ENCODE measurements at places on chromosomes 4 and X. TPM values are rescaled to one million over a fixed set of nuclear protein-coding genes. Genes with fewer than 3 reads are reported as not detected.
A peak's percentile ranks its signal among the peaks of the same experiment; 100 is the strongest.

CDKL2 gene
- 0.38 TPM for total RNA-seq

GRCh38 chrX:10007621-10008020 lies 40.5 kb downstream of the CLDN34 start:
- no peak overlapping the region for H3K4me3 ChIP-seq
- peaks cover 50% of the 10 kb centered on the region for H3K4me1 ChIP-seq
- no peaks in the 10 kb centered on the region for H3K27me3 ChIP-seq
- H3K36me3 ChIP-seq = no peaks in the 10 kb centered on the region

- no peaks in the 10 kb centered on the region for H3K27me3 ChIP-seq
- no peak for DNase-seq
- no peaks in the 10 kb centered on the region for H3K36me3 ChIP-seq
- H3K4me1 ChIP-seq = no peaks in the 10 kb centered on the region
- H3K4me3 ChIP-seq = no peak overlapping the region
- H3K27ac ChIP-seq = no peak overlapping the region
Measured at GRCh38 chrX:125093852-125094251, 225.8 kb upstream of the TEX13C start.

DNA sequence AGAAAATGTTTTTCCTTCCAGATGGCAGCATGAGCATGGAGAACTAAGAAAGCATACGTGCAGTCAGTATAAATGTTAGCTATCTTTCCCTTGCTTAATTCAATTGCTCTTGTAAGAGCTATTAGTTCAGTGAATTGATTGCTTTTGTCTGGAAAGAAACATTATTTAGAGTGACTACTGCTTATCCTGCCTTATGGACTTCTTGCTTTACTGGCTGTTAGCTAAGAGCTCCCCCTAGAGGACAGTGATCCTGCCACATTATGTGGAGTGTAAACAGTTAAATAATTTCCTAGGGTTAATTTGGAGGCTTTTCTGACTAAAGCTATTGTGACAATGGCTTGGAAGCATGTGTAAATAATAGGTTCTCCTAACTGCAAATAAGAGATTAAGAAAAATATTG lies 1402.4 kb downstream of the FAM133A start:
- H3K27ac ChIP-seq = no peak overlapping the region
- no peak overlapping the region for H3K4me3 ChIP-seq
- H3K36me3 ChIP-seq = no peaks in the 10 kb centered on the region

DNA sequence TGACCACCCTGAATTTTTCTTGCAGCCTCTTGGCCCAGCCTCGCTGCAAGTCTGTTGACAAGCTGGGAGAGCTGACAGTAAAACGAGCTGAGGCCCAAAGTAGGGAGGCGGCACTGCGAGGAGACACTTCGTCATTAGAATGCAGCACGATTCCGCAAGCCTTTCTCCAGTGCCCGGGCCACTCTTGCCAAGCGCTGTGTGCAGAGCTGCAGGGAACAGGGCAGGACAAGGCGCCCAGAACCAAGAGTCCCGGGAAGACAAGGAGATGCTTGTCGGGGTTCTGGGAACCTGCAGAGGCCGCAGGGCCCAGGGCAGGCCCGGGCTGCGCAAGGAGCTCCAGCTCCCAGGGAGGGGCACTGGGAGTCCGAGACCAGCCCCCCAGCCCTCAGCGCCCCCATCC lies 187.1 kb downstream of the BCOR start:
- no peaks in the 10 kb centered on the region for H3K36me3 ChIP-seq
- no peak overlapping the region for H3K4me3 ChIP-seq
- H3K27me3 ChIP-seq = no peaks in the 10 kb centered on the region
- no peak for DNase-seq

CCDC110 gene
- 2.1 TPM for total RNA-seq

DCAF8L2 gene
- total RNA-seq = 5.6 TPM

GK2 gene
- total RNA-seq = not detected

ZNF157 gene
- total RNA-seq = not detected

DRP2 gene
- 0.80 TPM for total RNA-seq

DNA sequence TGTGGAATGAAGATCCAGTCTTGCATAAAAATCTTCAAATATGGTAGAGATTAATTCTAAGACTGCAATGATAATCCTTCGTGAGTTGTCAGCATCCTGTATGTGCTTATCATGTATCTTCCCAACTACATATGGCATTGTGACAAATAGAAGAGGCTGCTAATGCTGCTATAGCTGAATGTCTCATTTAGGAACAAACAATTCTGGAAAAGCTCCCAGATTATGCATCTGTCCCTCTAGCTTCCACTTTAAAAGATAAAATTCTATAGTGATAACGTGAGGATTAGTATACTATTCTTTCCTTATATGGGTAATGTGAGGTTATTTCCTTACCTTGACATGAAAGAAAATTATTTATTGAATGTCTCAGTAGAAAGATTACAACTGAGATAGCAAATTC lies 930.9 kb downstream of the DMD start:
- H3K27ac ChIP-seq = no peak overlapping the region
- no peaks in the 10 kb centered on the region for H3K4me1 ChIP-seq
- DNase-seq = no peak
- H3K4me3 ChIP-seq = no peak overlapping the region
- no peaks in the 10 kb centered on the region for H3K36me3 ChIP-seq
- H3K27me3 ChIP-seq = no peaks in the 10 kb centered on the region

GRCh38 chrX:15319075-15319474 lies 3.6 kb upstream of the ASB11 start:
- H3K4me3 ChIP-seq = no peak overlapping the region
- DNase-seq = no peak
- no peaks in the 10 kb centered on the region for H3K4me1 ChIP-seq

- no peaks in the 10 kb centered on the region for H3K36me3 ChIP-seq
- peak; percentile 92 for DNase-seq
- peak overlapping the region; percentile 70 for H3K27ac ChIP-seq
- peaks cover 24% of the 10 kb centered on the region for H3K4me1 ChIP-seq
- H3K27me3 ChIP-seq = no peaks in the 10 kb centered on the region
- H3K4me3 ChIP-seq = no peak overlapping the region
Measured at GRCh38 chr4:25172961-25173915, 13.0 kb upstream of the SEPSECS start.

DNA sequence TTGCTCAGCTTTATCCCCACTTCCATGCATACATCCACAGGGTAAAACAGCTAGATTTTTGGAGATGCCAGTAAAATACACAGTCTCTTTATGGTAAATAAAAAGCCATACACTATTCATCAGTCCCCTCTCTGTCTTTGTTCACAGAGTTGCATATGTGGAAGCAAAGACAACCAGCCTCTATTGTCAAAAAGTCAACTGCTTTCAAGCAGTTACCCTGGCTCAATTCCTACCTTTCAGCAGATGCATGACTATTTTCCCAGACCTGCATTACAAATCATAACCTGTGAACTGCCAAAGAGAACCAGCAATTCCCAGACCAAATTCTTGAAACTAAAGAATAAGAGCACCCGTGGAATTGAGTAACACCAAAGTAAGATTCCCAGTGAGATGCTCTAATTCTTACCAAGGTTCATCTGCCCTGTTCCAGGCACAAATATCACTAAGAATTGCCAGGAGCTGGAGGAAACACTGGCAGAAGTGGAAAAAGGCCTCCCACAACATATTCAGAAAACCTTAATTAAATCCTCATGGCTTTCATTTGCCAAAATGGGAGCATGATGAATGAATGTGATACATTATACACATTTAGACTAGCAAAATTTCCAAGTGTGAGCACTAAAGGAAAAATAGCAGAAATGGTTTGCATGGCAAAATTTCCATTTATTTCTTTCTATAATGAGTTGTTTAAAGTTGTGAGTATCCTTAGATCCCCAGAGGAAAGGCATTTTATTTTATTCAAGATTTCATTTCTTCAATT lies 391.2 kb upstream of the ADGRL3 start:
- H3K4me3 ChIP-seq = no peak overlapping the region
- H3K4me1 ChIP-seq = no peaks in the 10 kb centered on the region
- no peak for DNase-seq
- no peaks in the 10 kb centered on the region for H3K27me3 ChIP-seq
- no peak overlapping the region for H3K27ac ChIP-seq
- no peaks in the 10 kb centered on the region for H3K36me3 ChIP-seq

CXCL8 gene
- total RNA-seq = 0.35 TPM

VCX2 gene
- total RNA-seq = not detected

- H3K4me3 ChIP-seq = no peak overlapping the region
- H3K27ac ChIP-seq = no peak overlapping the region
- no peaks in the 10 kb centered on the region for H3K27me3 ChIP-seq
- H3K36me3 ChIP-seq = no peaks in the 10 kb centered on the region
- H3K4me1 ChIP-seq = no peaks in the 10 kb centered on the region
Measured at GRCh38 chrX:153310901-153311300, 10.7 kb downstream of the PNMA6F start.

- no peaks in the 10 kb centered on the region for H3K4me1 ChIP-seq
- no peaks in the 10 kb centered on the region for H3K27me3 ChIP-seq
- no peaks in the 10 kb centered on the region for H3K36me3 ChIP-seq
- no peak overlapping the region for H3K4me3 ChIP-seq
Measured at GRCh38 chr4:127505203-127505602, 127.6 kb upstream of the INTU start.

GRCh38 chr4:66524781-66525180 lies 854.5 kb upstream of the EPHA5 start:
- H3K4me3 ChIP-seq = no peak overlapping the region
- H3K27ac ChIP-seq = no peak overlapping the region
- no peaks in the 10 kb centered on the region for H3K36me3 ChIP-seq
- DNase-seq = no peak
- H3K27me3 ChIP-seq = no peaks in the 10 kb centered on the region

CLDN34 gene
- not detected for total RNA-seq

DNA sequence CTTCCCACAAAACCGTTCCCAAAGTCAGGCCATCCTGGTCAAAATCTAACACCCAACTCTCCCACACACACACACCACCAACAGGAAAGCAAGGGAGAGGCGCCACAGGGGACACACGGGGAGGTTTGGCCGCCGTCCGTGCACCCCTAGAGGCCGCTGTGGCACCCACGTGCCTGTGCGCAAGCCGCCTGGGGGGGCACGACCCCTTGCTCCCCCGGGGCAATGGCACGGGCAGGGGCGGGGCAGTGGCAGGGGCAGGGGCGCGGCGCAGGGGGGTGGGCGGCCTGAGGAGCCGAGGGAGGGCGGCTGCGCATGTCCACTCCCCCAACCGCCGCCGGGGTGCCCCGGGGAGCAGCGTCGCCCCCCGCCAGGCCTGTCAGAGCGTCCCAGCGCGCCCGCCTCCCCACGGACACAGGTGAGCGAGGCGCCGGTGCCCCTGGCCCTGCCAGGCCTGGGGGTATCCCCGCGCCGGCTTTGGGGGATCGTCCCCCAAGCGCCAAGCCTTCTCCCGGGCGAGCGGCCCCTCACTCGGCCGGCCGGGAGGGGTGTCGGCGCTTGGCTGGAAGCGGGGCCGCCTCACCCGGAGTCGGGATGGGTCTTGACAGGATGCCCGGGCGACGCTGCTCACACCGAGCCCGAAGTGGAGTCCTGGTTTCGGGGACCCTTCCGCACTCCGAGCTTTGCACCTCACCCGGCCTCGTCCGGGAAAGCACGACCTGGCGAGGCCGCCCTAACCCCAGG lies at the start of gene ERAS:
ERAS (plus strand) TSS at position 379 of the 741 bp plus-strand sequence. CDS start 2,611 bp downstream, outside the sequence.
- H3K36me3 ChIP-seq = no peaks in the 10 kb centered on the region
- DNase-seq = no peak
- no peaks in the 10 kb centered on the region for H3K4me1 ChIP-seq
- H3K27me3 ChIP-seq = no peaks in the 10 kb centered on the region
- H3K4me3 ChIP-seq = no peak within 1 kb of the TSS

SAP30 gene
- 11.4 TPM for total RNA-seq

DNA sequence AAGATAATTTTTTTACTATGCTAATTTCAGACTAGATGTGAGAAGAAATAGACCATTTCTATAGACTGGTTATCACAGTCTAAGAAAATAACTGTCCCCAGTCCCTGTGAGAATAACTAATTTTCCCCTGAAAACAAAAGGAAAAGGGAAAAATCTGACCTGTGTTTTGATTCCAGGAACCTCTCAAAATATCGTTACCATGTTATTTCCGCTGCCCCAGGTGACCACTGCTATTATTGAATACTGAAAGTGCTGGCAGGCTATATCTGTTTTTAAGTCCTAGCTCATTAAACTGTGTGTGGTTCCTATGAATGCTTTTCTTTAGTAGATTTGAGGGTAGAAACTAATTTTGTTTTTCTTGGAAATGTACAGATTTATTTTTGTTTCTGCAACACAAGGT lies 83.6 kb downstream of the GAB1 start:
- H3K27ac ChIP-seq = no peak overlapping the region
- H3K36me3 ChIP-seq = no peaks in the 10 kb centered on the region
- DNase-seq = no peak
- no peak overlapping the region for H3K4me3 ChIP-seq
- H3K4me1 ChIP-seq = peaks cover 21% of the 10 kb centered on the region

PLXNB3 gene
- total RNA-seq = 39.4 TPM

- no peaks in the 10 kb centered on the region for H3K4me1 ChIP-seq
- no peaks in the 10 kb centered on the region for H3K27me3 ChIP-seq
- H3K27ac ChIP-seq = no peak overlapping the region
Measured at GRCh38 chr4:2698951-2699505, 57.1 kb downstream of the TNIP2 start.

DNA sequence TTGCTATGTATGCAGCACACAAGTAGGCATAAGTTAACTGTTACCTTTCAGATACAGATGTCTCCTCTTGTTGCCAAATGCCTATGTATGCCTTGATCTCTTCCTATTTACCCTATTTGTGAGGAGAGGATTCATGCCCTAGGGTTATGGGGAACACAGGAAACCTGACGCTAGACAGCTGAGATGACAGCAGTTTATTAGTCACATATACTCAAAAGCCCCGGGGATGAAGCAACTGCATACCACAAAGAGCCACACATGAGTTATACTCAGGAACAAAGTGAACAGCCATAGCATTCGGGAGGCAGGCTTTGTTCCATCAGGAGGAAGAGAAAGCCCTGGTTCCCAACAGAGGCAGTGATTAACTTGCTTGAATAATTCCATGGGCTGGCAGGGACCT lies 1011.7 kb upstream of the PCDH7 start:
- no peaks in the 10 kb centered on the region for H3K36me3 ChIP-seq
- no peak for DNase-seq
- no peak overlapping the region for H3K27ac ChIP-seq
- no peaks in the 10 kb centered on the region for H3K27me3 ChIP-seq
- H3K4me3 ChIP-seq = no peak overlapping the region
- H3K4me1 ChIP-seq = no peaks in the 10 kb centered on the region
